Stimulated activated CD4-positive, alpha-beta T cell treated with anti-CD3 and anti-CD28 coated beads, TNF-alpha, amount 100 ng/mL, for 4 hours (primary cell): ENCODE measurements at places on chromosomes 12 and 14.

DNA sequence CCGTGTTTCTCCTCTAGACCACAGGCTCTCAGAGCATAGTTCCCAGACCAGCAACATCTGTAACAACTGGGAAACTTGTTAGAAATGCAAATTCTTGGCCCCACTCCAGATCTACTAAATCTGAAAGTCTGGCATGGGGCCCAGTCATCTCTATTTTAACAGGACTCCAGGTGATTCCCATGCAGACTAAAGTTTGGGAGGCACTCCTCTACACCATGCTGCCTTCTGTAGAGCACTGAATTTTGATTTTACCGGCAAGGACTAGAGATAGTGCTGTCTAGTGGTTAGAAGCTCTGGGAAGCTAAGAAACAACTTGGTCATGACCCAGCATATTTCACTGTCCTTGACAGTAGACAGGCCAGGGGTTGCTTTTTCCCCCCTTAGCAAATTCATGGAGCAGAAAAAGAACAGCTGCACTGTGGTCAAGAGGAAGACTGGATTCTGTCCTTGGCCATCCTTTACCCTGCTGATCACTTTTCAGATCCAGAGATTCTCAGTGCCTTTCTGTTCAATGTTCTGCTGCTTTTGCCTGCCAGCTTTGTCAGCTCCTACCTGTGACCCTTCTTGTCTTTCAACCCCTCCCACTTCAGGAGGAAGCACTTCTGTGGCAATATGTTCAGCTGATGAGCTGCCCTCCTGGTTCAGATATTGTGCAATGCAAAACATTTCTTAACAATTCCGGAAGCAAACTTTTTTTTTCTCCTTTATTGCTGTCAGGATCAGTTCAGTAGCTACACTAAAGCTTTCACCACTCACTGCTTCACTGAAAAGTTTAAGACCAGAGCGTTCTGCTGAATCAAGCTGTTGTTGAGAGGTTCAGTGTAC, 133.8 kb upstream of the NUDT4 start:
- DNase-seq = no peak

GRCh38 chr12:132521200-132521580, 31.2 kb downstream of the FBRSL1 start:
- no peak for DNase-seq

DNA sequence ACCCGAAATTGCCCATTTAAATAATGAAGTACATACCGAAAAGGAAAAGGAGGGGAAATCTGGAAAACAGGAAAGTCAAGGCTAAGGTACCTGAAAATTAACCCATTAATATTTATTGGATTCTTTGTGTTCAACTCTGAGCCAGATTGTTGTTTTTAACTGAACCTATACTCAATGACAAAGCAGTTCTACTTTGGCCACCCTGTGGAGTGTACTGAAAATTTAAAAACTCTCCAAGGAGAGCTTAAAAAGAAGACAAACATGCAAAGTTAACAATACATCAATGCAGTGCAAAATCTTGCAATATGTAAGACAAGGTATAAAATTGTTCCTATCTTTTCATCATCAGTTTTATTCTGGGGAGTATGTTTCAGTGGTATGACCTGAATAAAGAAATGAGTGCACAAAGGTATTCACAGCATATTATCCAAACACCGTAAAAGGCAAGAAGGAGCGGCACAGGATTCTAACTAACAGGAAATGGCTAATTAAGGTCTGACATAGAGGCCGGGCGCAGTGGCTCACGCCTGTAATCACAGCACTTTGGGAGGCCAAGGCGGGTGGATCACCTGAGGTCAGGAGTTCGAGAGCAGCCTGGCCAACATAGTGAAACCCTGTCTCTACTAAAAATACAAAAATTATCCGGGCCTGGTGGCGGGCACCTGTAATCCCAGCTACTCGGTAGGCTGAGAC, 1.7 kb downstream of the USP44 start:
- no peak for DNase-seq

- no peak for DNase-seq
These were observed 25.9 kb downstream of the TMEM117 start for GRCh38 chr12:43861840-43862150.

- DNase-seq = no peak
These were observed 25.4 kb upstream of the TESC start for GRCh38 chr12:117124421-117125271.

GRCh38 chr12:101935890-101936746, 58.7 kb downstream of the DRAM1 start:
- DNase-seq = no peak

GRCh38 chr12:11553871-11554533, 95.5 kb upstream of the ETV6 start:
- DNase-seq = no peak

- DNase-seq = no peak
These were observed 18.9 kb upstream of the DIABLO start for GRCh38 chr12:122244565-122245371.

GRCh38 chr14:61563880-61564617, 131.3 kb upstream of the HIF1A start:
- DNase-seq = no peak
